ENCODE measurements at places on chromosomes 12 and 14.
A peak's percentile ranks its signal among the peaks of the same experiment; 100 is the strongest.

DNA sequence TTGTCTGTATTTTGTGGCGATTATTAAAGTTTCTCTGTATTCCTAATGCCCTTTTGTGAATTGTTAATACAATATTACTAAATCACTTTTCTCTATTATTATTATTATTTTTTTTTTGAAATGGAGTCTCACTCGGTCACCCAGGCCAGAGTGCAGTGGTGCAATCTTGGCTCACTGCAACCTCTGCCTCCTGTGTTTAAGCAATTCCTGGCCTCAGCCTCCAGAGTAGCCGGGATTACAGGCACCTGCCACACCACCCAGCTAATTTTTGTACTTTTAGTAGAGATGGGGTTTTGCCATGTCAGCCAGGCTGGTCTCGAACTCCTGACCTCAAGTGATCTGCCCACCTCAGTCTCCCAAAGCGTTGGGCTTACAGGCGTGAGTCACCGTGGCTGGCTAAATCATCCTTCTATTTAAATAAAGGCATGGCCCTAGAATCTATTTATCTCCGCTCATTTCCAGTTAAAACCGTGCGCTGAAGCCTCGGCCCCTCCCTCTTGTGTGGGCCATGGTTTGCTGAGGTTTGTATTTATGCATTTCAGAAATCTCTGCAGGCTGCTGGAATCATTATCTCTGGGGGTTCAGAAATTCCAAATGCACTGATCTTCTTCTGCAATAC lies 1136.4 kb upstream of the TMEM132C start:
- DNase-seq: no peak

- no peak for DNase-seq
Measured at GRCh38 chr14:104011824-104012517, 69.6 kb upstream of the RD3L start.

DNA sequence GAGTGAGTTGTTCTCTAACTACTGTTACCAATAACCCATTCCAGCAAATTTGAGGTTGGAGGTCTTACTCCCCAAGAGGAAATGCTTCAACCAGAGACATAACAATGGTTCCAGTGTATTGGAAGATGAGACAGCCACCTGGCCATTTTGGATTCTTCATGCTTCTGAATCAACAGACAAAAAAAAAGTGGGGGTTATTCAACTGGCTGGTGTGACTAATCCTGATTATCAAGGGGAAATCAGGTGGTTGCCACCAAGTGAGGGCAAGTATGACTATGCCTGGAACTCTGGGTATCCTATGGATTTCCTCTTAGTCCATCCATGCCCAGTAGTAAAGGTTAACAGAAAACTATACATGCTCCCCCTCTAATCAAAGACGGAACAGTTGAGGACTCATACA lies 29.9 kb upstream of the ZNF641 start:
- DNase-seq: no peak

DNA sequence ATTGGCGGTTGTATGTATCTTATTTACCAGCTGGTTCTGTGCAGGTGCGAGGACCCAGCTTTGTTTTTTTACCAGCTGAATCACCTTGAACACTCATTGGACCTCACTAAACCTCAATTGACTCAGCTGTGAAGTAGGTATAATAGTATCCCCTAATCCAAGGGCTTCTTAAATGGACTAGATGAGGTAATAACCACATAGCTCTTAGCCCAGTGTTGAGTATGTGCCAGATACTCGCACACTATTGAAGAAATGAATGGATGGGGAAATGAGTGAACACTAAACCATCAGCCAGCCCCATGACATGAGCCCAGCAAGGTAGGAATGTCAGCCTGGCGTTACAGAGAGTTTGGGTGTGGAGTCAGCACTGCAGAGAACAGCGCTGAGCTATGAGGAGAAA lies 79.7 kb downstream of the RIMBP2 start:
- DNase-seq: no peak

GRCh38 chr14:44846232-44846824 lies 115.4 kb downstream of the KLHL28 start:
- DNase-seq: no peak

DNA sequence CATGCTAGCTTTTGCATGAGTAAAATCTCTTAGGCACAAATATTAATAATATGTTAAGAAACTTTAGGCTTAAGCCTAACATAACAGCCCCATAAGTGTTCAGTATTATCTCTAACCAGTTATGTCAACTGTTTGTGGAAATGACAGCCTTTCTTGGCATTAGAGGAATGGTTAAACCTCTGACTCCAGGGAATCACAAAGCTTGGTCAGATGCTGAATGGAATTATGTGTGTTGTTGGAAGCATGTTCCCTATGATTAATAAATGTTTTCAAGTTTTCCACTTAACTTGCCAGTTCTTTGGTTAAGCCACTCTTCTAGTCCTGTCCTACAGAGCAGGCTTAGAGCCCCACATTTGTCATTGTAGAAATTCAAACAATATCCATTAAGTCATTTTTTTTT lies 17.0 kb downstream of the PSEN1 start:
- no peak for DNase-seq

DNA sequence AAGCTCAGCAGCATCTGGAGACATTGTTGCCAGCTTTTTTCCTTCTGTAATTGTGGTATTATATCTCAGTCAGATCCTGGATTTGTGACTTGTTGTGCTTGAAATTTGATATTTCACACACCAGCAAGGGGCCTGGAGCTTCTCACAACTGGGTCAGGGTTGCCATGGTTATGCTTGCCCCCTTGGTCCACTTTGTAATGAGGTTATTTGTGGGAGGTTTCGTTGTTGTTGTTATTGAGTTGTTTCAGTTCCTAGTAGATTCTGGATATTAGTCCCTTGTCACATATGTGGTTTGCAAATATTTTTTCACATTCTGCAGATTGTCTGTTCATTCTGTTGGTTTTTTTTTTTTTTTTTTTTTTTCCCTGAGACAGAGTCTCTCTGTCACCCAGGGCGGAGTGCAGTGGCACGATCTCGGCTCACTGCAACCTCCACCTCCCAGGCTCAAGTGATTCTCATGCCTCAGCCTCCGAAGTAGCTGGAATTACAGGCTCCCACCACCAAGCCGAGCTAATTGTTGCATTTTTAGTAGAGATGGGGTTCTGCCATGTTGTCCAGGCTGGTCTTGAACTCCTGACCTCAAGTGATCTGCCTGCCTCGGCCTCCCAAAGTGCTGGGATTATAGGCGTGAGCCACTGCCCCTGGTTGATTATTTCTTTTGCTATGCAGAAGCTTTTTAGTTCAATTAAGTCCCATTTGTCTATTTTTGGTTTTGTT lies 80.6 kb upstream of the ETV6 start:
- no peak for DNase-seq

- DNase-seq: no peak
Measured at GRCh38 chr12:110657747-110658146, 31.2 kb downstream of the HVCN1 start.

DNA sequence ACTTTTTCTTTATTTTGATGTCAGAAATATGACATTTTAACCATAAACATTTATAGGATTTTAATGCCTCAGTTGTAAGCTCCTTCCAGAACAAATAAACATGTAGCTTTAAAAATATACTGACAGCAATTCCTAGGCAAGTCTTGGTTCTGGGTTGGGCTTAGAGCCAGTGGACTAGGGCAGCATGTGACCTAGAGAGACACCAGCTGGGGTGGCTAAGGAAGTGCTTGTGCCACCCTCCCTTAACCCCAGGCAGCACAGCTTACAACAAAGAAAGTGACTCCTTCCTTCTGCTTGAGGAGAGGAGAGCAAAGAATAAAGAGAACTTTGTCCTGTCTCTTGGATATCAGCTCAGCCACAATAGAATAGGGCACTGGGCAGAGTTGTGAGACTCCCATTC lies 61.6 kb upstream of the KTN1 start:
- no peak for DNase-seq

DNA sequence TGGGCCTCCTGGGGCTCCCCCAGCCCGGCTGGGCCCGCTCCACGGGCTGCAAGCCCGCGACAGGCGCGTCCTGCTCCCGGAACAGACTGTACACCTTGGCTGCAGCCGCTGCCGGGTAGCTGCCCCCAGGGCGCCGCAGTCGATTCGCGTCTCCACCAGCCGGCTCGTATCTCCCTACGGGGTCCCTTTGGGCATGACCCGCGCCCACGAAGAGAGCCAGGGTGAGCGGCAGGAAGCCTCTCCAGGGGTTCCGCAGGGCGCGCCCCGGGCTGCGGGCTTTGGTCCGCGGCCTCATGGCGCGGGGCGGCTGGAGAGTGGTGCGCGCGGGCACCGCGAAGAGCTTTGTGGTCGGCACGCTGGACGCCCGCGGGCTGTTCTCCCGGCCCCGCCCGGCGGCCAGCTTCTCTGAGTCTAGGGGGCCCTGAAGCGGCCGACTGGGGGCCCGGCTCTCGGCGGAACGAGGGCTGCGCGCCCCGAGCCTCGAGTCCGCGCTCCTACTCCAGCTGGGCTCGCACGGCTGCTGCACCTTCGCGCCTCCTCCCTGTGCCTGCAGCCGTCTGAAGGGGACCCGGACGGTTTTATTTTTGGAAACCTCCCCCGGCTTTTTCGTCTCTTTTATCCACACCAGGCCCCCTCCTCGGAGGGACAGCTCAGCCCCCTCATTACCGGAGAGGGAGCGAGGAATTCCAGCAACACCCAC lies at the start of gene LTBP2:
Gene LTBP2, minus strand, starts transcription at position 588 of the 700 bp plus-strand sequence. Its CDS starts 293 bp downstream, at position 295.
- peak; percentile 10 for DNase-seq

DNA sequence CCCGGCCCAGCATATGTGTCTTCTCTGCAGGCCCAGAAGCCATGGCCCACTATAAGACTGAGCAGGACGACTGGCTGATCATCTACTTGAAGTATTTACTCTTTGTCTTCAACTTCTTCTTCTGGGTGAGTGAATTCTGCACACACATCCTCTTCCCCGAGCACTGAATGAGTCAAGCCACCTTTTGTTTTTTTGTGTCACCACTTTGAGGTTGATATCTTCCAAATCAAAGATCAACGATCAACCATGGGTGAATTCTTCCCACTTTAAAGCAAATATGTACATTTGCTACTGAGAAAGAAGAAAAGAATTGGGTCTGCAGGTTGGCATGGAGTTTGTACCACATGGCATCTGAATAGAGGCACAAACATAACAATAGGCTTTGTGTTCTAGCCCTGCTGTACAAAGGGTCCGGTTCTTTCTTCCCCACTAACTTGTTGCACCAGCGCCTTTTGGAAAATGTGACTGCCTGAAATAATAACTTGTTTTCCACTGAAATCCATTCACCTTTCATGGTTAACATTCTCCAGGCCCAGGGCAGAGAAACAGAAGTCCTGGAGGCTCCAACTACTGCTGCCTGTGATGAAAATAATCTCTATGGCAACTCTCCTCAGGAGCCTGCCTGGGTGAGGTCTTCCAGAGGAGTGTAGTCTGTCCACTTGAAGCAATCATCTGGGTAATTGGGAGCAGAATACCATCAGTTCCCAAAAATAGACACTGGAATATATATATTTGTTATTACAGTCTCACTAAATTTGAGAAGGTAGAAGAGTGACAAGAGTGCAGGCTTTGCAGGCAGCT lies 27.6 kb downstream of the TSPAN11 start:
- no peak for DNase-seq

DNA sequence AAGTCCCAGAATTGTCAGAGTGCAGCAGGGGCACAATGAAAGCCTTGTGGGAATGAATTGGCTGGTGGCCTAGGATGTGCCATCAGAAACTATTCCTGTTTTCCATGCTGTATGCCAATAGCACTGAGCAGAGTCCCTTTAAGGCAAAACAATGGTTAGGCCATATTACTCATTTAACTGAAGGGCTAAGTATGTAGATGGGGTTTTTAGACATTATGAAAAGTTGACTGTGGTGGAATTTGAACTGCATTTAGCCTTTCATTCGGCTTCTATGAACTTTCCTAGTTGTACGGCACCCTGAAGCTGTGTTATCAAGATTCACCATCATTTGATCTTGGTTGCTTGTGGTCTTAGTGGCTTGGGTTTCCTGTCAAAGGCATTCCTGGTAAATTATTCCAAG lies 24.8 kb downstream of the IL26 start:
- no peak for DNase-seq

- DNase-seq: no peak
Measured at GRCh38 chr12:63929426-63929825, 84.9 kb downstream of the SRGAP1 start.

GRCh38 chr12:96099986-96100385 lies 64.6 kb upstream of the LTA4H start:
- DNase-seq: no peak
